ENCODE measurements at places on chromosomes 12 and 14. TPM values are rescaled to one million over a fixed set of nuclear protein-coding genes. Genes with fewer than 3 reads are reported as not detected.

TRHDE gene
- total RNA-seq, result 87.2 TPM

TCL1A gene
- total RNA-seq, result 0.12 TPM

LAG3 gene
- under 0.01 TPM for total RNA-seq

KRT72 gene
- not detected for total RNA-seq

B4GALNT1 gene
- 4.0 TPM for total RNA-seq

GPR84 gene
- total RNA-seq, result not detected

PPP1R36 gene
- 0.25 TPM for total RNA-seq

KRT75 gene
- total RNA-seq, result not detected

GPRC5D gene
- total RNA-seq, result not detected

RIN3 gene
- total RNA-seq, result 5.6 TPM

ACSS3 gene
- total RNA-seq, result 16.2 TPM

TMEM19 gene
- 35.7 TPM for total RNA-seq

TMTC2 gene
- total RNA-seq, result 11.9 TPM

LLPH gene
- total RNA-seq, result 4.3 TPM

KRT81 gene
- total RNA-seq, result under 0.01 TPM

SLC8A3 gene
- total RNA-seq, result 0.12 TPM

TAS2R50 gene
- total RNA-seq, result 3.5 TPM

CELA1 gene
- total RNA-seq, result not detected

PMEL gene
- 1.5 TPM for total RNA-seq

FOXA1 gene
- total RNA-seq, result not detected

ATP6V1D gene
- total RNA-seq, result 133 TPM

BEST3 gene
- total RNA-seq, result 0.12 TPM

CISTR gene
- total RNA-seq, result not detected

NCKAP5L gene
- total RNA-seq, result 24.4 TPM

SAV1 gene
- 24.7 TPM for total RNA-seq

CYP46A1 gene
- 0.11 TPM for total RNA-seq

KLRK1 gene
- not detected for total RNA-seq

RNU4-1 gene
- under 0.01 TPM for total RNA-seq

CLEC1A gene
- total RNA-seq, result not detected

RD3L gene
- total RNA-seq, result not detected

BIN2 gene
- total RNA-seq, result not detected

SMCO2 gene
- 0.12 TPM for total RNA-seq

NTF3 gene
- not detected for total RNA-seq

DTX3 gene
- 23.1 TPM for total RNA-seq

TAS2R9 gene
- not detected for total RNA-seq
